ENCODE measurements at places on chromosomes 7 and 10.
A peak's percentile ranks its signal among the peaks of the same experiment; 100 is the strongest.

DNA sequence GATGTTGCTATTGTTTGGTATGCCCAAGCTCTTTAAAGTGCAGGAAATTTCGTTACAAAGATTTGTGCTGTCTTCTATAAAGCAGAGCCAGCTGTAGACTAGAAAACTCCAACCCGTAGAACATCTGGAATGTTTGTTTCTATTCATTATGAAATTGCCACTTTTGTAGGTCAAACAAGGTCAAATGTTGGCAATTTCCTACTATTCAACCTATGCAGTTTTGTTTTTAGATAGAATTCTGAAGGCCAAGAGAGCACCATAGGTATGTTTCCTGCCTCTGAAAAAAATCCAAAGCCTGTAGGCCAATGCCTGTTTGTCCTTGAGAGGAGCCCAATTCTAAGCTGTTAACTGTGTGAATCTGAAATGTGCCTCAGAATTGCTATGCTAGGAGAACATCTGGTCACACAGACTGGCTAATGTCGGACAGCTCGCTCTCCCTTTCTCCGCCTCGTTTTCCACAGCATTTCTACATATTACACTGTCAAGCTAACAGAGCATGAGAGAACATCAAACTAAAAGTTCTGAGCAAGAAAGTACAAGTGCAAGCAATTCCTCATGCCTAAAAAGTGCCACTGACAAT is 267.2 kb upstream of the LRGUK start:
- DNase-seq, result no peak

DNA sequence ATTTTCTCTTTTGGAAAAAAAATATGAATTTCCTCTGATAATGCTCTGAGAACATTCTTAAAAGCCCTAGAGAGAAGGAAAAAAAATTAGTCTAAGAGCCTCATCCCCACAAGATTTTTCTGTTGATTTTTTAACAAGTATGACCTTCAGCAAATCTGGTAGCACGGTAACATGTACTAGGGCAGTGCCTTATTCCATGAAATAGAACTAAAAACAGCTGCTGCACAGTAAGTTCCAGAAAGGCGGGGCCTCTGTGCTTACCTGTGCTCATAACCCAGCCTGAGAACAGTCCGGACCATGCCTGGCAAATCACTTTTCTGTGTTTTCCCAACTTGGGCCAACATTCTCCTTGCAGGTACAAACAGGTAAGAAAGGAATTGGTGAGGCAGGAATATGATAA is 519.1 kb upstream of the AKR1E2 start:
- DNase-seq, result no peak

DNA sequence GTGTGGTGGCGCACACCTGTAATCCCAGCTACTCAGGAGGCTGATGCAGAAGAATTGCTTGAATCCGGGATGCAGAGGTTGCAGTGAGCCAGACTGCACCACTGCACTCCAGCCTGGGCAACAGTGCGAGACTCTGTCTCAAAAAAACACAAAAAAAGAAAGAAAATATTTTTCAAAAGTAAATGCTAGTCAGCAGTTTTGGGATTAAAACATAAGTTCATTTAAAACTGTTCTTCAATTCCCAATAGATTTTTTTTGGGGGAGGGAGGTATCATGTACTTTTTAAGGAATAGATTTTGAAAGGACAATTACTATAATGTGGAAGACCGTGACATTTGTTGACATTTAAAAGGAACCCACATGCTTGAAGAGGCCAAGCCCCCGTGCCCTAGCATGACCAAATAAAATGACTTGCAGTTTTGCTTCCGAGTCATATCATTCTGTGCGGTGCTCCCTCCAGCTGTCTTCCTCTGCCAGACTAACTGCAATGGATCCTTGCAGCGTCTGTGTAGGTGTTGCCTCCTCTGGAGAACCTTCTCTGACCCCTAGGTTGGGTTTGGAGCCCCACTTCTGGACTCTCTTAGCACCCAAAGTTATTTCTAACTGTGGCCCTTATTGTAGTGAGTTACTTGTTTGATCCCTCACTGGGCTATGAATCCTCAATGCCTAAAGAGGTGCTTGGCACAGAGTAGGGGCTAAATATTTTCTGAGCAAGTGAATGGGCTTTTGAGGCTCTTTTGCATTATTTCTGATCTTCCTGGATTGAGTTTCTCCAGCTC is 17.4 kb upstream of the HPS1 start:
- DNase-seq, result no peak

GRCh38 chr10:75137533-75138438 is 26.3 kb downstream of the SAMD8 start:
- DNase-seq, result no peak

DNA sequence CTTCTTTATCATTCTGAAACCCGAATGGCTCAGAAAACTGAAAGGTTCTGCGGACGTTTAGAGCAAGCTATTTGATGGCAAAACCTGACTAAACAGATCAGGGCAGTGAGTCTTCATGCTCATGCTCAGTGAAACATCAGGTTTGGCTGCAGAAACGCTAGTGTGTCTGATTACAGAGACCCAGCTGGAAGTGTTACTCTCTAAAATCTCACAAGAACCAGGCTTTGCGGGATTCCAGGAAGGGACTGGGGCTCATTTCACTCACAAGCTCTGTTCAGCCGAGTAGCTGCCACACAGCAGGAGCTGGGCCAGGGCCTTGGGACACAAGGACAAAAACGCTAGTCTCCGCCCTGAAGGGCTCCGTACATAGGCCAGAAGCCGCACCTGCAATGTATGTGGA is 2.9 kb downstream of the PITRM1 start:
- DNase-seq, result no peak

DNA sequence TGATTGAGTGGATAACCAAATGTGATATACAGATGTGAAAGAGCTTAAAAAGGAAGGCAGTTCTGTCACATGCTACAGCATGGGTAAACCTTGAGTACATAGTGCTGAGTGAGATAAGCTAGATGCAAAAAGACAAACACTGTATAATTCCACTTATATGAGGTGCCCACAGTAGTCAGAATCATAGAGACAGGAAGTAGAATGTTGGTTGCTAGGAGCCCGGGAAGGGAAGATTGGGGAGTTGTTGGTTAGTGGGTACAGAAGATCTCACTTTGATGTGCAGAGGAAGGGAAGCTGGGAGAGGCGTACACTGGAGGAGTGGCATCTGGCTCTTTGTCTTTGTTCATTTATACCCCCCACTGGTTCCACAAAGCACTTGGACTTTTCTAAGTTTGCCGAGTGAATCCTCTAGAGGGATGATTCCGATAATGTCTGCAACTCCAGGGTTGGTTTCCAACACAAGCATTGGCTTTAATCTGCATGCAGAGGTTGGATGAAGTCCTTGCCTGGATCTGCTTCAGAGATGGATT is 39.5 kb downstream of the TSPAN14 start:
- peak; percentile 3 for DNase-seq

DNA sequence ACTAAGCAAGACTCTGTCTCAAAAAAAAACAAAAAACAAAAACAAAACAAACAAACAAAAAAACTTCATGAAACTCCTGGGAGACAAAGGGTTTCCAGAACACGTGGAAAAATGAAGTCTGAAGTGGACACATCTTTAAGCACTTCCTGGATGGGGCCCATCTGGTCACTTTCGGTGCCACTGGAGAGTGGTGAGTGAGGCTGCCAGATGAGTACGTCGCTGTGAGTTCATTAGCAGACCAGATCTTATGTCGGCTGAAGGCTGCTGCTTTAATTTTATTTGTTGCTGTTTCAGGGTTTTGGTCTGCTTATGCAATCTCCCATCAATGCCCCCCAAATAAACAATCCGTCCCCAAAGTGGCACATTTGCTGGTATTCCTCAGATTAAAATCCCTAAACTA is 64.4 kb downstream of the NPTX2 start:
- DNase-seq, result no peak

GRCh38 chr7:77442636-77443035 is 26.5 kb upstream of the GSAP start:
- no peak for DNase-seq

DNA sequence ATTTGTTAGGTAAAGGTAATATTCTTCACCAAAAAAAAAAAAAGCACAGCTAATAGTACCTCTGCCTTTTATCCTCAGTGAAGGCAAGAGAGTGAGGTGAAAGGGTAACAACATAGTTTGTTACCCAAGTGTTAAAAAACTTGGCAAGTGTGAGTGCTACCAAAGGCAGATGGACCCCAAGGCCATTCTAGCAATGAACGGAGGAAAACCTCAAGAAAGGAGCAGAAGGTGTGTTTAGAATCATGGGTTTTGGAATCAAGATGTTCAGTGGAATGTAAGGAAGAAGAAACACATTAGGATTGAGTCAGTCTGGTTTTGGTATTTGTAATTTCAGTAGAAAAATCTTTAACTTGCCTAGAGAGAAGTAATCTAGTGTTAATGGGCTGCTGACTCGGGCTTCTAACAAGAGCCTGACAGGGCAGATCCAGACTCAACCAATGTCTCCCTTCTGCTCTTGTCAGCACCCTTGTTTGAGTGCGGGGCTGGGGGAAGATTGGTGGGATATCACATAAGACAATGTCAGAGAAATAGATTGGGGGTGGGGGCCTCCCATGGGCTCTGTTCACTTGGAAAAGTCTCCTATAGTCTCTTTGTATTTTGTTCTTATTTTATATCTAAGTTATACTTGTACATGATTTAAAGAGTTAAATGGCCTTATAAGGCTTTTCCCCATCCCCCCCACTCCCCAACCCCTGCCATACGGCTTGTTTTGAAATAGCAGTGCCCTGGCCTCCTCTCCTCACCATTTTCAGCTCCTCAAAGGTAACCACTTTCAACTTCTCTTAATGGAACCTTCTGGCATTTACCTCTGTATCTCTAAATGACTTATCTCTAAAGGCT is 44.4 kb downstream of the SCD start:
- DNase-seq, result no peak

GRCh38 chr7:73703757-73704639 is 15.5 kb downstream of the STX1A start:
- no peak for DNase-seq

GRCh38 chr7:100126239-100126930 is 382 bp upstream of the MBLAC1 start:
- DNase-seq, result no peak

DNA sequence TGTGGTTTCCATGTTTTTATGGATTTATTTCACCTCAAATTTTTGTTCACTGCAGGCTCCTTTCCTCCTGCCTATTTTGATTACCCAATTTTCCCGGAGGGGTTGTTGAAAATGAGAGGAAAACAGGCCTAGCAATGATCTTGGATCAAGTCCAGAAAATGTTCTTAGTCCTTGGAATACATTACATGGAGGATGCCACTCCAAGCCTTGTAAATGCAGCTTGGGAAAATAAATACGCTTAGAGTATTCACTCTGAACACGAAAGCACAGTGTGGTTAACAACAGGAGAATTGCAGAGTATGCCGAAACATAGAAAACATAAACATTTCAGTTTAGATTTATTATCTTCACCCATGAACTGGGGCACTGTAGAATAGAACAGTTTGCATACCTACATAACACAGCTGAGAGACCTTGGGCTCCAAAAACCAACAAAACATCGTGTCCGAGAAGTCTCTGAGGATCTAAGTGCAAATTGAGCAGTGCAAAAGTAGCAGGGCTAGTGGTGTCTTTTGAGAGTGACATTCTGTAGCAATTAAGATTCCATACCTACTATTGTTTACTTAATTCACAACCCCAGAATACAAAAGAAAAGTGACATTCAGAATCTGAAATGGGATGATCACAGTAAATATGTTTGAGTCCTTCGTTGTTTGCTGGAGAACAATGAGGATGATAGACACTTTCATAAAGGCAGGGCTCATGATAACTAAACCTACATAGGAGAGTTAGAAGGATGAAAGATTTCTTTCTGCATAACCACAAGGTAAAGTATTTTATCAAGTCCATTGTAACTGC is 7.6 kb upstream of the CD36 start:
- peak; percentile 94 for DNase-seq

GRCh38 chr7:41205600-41205999 is 497.3 kb downstream of the INHBA start:
- DNase-seq, result no peak

DNA sequence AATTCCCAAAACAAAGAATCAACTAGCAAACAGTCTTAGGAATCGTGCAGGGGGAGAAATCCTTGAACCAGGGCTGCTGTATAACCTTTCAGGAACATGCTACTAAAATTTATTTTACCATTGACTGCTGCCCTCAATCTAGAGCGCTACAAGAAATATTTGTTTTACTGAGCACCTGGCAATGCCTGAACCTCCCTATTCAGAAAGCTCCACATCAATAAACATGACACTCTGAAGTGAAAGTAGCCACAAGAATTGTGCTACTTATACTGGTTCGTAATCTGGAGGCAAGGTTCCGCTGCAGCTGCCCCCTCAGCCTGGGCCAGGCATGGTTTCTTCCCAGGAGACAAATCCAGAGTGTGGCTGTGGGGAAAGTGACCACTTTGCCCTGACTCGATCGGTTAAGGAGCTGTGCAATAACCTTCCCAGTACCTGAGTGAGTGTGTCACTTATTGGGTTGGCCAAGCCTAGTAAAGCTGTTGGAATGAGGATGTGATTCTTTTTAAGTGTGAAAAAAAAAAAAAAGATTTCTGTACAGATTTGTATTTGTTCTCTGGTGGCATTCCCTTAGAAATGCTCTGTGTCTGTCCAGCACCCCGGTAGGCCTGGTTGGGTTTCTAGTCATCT is 7.7 kb downstream of the VWA2 start:
- DNase-seq, result no peak

Measured in SK-N-MC (cell line).